ENCODE measurements at places on chromosomes 3 and 15.

DNA sequence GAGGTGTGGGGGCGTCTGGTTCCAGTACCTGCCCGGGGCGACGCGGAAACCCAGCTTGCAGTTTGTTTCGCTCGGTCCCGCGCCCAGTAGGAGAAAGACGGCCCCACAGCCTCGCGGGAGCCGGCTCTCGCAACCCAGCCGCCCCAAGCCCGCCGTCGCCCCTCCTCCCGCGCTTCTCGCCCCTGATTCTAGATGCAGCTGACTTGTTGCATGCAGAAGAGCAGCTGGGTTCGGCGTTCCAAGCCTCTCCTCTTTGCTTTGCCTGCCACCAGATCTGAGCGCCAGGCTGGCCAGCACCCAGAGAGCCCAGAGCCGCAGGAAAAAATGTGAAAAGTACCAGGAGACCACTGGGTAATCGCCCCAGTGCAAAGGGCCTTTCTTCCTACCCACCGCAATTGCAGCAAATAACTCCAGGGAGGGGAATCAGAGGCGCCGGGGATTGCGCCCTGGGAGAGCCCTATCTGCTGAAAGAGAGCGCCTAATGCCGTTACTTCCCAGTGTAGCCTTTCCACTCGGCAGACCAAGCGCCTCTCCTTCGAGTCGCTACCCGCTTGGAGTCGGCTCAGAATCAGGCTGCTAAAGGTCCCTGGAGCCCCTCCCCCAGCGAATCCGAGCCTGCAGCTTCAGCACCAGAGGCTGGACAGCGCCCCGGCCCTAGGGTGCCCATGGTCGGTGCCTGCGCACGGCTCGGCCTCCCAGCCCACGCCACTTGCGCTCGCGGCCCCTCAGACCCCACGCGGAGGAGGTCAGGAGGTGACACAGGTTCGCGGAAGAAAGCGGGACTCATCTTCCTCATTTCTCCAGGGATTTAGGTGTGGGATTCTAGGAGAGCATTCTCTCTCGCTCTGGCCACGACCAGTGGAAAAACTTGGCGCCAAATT lies 15.7 kb upstream of the AEN start:
- peak; percentile 24 for DNase-seq

GRCh38 chr3:193868590-193868989 lies 267.4 kb upstream of the HES1 start:
- DNase-seq = no peak

DNA sequence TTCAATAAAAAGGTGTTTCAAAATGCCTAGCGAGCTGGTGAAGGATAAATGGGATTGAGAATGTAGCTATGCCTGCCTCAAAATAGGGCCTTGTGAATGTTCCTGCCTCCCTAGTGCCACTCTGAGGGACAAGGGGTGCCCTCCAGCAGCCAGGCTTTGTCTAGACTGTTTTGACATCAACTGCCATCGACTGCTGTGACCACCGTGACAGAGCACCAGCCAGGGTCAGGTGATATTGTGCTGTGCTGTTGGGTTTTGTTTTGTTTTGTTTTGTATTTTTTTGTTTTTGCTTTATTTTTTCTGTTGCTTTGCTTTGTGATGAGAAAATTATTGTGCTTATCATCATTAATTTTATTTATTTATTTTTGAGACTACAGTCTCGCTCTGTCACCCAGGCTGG lies 144.8 kb downstream of the SMAD6 start:
- no peak for DNase-seq

DNA sequence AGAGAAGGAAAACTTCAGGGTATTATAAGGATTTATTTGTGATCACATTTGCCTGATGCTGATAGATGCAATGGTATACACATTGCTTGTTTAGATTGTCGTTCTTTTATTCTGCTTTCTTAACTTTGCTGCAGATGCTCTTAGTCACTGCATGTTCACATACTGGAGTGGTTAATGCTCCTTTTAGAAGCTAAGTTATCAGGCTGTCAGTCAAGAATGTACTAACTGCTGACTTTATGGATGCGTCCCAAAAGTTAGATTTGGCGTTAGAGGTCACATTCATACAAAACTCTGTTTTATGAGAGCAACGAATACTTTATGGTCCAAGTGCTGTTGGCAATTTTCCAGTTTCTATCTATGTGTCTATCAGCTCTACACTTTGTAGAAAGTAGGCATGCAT lies 160.7 kb downstream of the BBX start:
- no peak for DNase-seq

- DNase-seq = no peak
Observed at GRCh38 chr15:72961346-72961745, 90.9 kb upstream of the NEO1 start.

DNA sequence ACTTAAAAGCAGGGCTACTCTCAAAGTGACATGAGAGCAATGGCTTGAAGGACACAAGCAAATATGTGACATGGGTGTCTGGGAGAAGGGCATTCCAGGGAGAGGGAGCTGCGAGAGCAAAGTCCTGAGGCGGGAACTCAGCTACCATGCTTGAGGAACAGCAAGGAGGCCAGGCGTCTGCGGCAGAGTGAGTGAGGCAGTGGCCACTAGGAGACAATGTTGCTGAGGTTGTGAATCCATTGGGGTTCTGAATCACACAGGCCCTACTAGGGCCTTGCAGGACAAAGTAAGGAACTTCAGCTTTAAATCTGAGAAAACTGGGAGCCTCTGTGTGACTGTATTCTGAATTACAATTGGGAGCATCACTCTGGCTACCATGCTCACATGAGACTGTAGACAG lies 94.1 kb upstream of the PRICKLE2 start:
- no peak for DNase-seq

DNA sequence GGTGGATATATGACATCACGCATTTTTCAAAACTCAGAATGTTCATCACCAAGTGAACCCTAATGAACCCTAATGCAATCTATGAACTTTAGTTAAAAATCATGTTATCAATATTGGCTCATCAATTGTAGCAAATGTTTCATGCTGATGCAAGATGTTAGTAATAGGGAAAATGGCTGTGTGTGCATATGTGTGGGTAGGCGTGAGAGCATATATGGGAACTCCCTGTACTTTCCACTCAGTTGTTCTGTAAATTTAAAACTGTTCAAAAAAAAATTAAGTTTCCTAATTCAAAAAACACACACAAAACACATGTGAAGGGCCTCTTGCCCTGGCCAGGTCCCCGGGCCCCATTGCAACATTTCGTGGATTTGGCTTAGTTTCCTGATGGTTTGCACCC lies 89.7 kb upstream of the PROK2 start:
- DNase-seq = no peak

GRCh38 chr15:57509965-57510364 lies 81.7 kb upstream of the MYZAP start:
- DNase-seq = no peak

DNA sequence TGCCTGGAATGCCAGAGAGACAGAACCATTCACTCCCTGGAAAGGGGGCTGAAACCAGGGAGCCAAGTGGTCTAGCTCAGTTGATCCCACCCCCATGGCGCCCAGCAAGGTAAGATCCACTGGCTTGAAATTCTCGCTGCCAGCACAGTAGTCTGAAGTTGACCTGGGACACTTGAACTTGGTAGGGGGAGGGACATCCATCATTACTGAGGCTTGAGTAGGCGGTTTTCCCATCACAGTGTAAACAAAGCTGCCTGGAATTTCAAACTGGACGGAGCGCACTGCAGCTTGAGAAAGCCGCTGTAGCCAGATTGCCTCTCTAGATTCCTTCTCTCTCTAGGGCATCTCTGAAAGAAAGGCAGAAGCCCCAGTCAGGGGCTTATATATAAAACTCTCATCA lies 310.7 kb upstream of the DPPA4 start:
- DNase-seq = no peak

DNA sequence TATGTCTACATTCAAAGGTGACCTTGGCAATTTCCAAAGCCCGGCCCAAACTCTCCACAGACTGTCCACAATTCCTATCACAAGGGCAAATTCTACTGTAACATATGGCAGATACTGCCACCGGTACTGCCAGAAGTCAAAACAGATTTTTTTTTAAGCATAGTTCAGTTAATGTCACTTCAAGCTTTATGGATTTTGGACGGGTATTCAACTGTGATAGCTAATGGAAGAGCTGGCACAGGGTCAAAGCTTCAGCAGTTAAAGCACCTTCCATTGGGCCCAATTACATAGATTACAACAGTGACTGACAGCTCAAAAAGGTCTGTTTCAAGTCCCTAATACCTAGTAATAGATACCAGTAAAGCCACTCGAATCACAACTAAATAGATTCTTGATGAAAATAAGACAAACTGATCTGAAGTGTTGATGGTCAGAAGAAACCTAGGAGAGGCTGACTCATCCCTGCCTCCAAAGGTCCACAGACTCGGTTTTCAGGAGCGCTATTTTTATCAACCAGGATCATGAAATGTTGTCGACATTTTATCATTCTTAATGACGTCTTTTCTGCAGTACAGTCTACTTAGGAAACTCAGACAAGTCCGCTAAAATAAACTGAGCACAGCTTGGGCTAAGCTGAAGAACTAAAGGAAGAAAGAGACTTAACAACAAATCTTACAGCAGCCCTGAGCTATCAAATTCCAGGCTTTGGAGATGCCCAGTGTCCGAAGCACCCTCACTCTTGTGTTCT lies 38.7 kb downstream of the ANXA2 start:
- DNase-seq = no peak

DNA sequence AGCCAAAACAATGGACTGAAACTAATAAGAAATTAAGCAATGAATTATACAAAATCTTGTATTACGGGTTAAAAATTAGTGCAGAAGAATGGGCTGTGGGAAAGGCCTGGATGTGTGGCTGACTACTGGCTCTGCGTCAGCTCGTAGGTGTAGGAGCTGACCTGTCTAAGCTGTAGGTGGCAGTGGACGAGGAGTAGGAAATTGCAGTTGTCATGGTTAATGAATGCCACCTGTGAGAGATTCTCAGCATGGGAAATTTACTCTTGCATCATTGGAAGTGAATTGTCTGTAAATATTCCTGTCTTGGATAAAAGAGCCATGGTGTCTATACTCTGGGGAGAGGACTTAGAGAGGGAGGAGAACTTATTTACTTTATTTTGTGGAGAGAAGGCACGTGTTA lies 23.4 kb downstream of the CHRNA7 start:
- no peak for DNase-seq

DNA sequence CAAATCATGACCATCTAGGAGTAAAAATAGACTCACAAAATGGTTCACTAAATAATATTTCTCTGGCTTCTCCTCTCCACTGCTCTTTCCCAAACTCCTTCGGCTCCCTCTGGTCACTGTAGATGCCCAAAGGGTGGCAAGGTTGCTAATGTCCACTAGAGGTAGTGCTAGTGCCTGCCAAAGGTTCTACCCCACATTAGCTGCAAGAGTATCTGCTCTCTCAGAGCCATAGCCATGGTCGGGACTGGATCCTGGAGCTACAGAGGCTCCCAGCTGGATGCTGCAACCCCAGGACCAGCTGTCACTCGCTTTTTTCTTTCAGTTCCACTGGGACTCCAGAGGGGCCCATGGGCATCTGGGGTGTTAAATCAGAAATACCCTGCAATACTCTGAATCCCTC lies 8.5 kb downstream of the HTR3D start:
- no peak for DNase-seq

DNA sequence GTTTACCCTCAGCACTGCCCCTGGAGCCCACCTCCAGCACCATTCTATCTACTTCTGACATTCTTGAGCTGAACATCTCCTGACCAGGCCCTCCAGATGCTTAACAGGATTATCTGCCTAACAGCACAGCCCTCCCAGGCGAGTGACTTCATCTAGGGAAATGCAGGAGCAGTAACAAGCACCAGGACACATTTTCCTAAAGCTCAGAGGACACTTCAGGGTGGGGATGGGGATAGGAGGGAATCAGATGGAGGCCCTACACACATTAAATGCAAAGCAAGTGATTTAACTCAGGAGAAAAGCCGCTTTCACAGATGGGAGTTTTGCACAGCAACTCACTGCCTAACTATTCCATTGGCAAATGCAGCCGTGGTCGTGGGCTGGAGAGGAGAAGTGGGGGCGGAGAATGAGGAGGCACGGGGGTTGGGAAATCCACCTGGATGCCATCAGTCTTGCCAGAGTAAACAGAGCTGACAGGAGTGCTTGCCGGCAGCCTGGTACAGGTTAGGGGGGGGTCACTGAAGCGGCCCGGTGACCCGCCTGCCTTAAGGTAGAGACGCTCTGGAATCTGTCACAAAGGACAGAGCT lies 21.3 kb upstream of the BNC1 start:
- no peak for DNase-seq

GRCh38 chr15:90103701-90104329 lies 1.5 kb upstream of the IDH2 start:
- no peak for DNase-seq

GRCh38 chr3:101567528-101568317 lies 6.1 kb downstream of the TRMT10C start:
- no peak for DNase-seq

DNA sequence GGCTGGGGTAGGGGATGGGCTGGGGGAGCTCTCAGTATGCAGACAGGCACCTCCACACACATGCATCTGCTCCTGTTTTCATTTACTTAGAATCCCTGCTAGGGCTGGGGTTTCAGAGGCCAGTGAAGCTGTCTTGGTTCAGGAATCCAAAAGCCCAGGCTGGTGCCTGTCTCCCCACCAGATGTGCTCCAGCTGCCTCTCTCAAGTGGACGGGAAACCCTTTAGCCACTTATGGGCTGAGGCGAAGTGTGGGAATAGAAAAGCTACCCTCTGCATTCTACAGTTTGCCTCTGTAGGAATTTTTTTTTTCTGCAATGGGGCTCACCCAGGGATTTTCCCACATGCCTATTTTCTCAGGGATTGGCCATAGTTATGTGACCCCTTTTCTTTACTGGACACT lies 72.5 kb downstream of the ATP2B2 start:
- DNase-seq = no peak

DNA sequence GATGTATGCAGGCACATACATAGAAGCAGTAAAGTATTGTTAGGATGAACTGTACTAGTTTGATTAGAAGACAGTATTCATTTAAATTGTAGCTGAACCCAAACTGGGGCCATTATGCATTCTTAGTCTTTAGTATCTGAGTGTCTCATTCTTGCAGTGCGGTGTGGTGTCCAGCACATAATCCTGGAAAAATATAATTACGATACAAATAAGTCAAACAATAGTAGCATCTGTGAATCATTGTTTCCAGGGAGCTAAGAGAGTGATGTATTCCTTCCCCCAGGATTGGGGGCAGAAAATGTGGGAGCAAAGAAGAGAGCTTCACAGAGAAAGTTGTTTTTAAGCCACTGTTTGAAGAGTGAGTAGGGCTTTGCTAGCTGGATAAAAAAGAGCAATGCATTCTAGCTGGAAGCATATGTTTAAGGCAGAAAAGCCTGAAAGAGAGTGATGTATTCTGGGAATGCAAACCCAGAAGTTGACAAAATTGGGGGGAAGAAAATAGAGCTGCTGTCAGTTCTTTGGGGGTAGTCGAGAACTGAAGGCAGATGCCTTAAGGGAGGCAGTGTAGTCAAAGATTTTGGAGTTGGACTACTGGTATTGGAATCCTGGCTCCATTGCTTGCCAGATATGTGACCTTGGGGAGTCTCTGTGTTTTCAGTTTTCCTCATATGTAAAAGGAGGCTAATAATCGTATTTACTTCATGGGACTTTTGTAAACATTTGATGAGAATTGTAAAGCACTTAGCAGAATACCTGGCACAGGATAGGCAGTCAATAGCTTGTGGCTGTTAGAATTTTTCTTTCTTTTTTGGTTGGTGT lies 14.1 kb downstream of the SLMAP start:
- no peak for DNase-seq

GRCh38 chr3:97930018-97930417 lies 42.2 kb downstream of the RIOX2 start:
- no peak for DNase-seq

- no peak for DNase-seq
Observed at GRCh38 chr3:14482271-14482721, 57.8 kb downstream of the GRIP2 start.

GRCh38 chr3:120741837-120742197 lies 499 bp downstream of the RABL3 start:
- DNase-seq = no peak

GRCh38 chr3:100069472-100069871 lies 44.8 kb downstream of the FILIP1L start:
- no peak for DNase-seq
